Stimulated activated CD8-positive, alpha-beta memory T cell treated with anti-CD3 and anti-CD28 coated beads, Interleukin-4, amount 100 ng/mL, for 1 hour (primary cell): ENCODE measurements at places on chromosomes 13 and 19.

GRCh38 chr13:28329395-28330158, 165.4 kb downstream of the FLT1 start:
- no peak for DNase-seq

- no peak for DNase-seq
Measured at GRCh38 chr13:69202996-69203395, 904.6 kb upstream of the ATXN8OS start.

- DNase-seq: no peak
Measured at GRCh38 chr13:60701895-60702294, 304.9 kb downstream of the TDRD3 start.

DNA sequence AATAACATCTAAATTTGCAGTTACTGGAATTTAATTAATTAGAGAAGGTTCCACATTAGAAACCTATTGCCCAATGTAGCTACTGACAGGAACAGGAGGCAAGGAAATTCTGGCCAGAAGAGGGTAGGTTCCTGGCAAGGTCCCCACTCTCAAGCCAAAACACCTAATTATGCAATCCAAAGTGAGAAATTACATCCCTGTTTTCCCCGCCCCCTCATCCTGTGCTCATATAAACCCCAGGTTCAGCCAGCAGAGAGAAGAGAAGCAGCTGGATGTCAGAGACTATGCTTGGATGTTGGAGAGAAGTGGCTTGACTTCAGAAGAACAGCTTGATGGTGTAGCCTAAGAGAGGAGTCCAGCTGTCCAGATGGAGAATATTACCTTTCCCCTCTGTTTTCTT, 951.3 kb upstream of the PRR20A start:
- DNase-seq: no peak

- no peak for DNase-seq
Measured at GRCh38 chr19:4676955-4677731, 7.0 kb upstream of the MYDGF start.

- no peak for DNase-seq
Measured at GRCh38 chr13:90445179-90445578, 902.3 kb upstream of the MIR17HG start.

- no peak for DNase-seq
Measured at GRCh38 chr13:77265336-77265735, 61.6 kb downstream of the MYCBP2 start.

GRCh38 chr19:7376151-7376852, 27.6 kb downstream of the ARHGEF18 start:
- DNase-seq: no peak

GRCh38 chr19:18893587-18894253, 2.2 kb downstream of the CERS1 start:
- no peak for DNase-seq

GRCh38 chr13:41403983-41404382, 53.4 kb upstream of the RGCC start:
- DNase-seq: no peak

GRCh38 chr19:36686365-36687213, 823 bp upstream of the ZNF567 start:
- DNase-seq: no peak
